ENCODE measurements at places on chromosomes 6 and 20.

GRCh38 chr20:13670160-13670559 lies 31.4 kb upstream of the TASP1 start:
- no peak overlapping the region for H3K27ac ChIP-seq
- H3K4me3 ChIP-seq: no peak overlapping the region
- no peak for DNase-seq
- no peaks in the 10 kb centered on the region for H3K27me3 ChIP-seq
- no peaks in the 10 kb centered on the region for H3K4me1 ChIP-seq

- H3K4me3 ChIP-seq: no peak overlapping the region
- H3K36me3 ChIP-seq: no peaks in the 10 kb centered on the region
- H3K27me3 ChIP-seq: peaks cover 38% of the 10 kb centered on the region
- no peak for DNase-seq
These were observed 35.7 kb upstream of the CDH22 start for GRCh38 chr20:46343975-46344357.

- H3K27me3 ChIP-seq: no peaks in the 10 kb centered on the region
- no peak overlapping the region for H3K4me3 ChIP-seq
- peaks cover 20% of the 10 kb centered on the region for H3K4me1 ChIP-seq
- no peaks in the 10 kb centered on the region for H3K36me3 ChIP-seq
These were observed 26.6 kb downstream of the RIN2 start for GRCh38 chr20:19784511-19785172.

- DNase-seq: no peak
- no peak overlapping the region for H3K4me3 ChIP-seq
- H3K27ac ChIP-seq: no peak overlapping the region
- no peaks in the 10 kb centered on the region for H3K36me3 ChIP-seq
- no peaks in the 10 kb centered on the region for H3K4me1 ChIP-seq
These were observed 129.7 kb upstream of the PHACTR1 start for GRCh38 chr6:12586721-12587480.

- no peaks in the 10 kb centered on the region for H3K4me1 ChIP-seq
- no peak overlapping the region for H3K4me3 ChIP-seq
- no peaks in the 10 kb centered on the region for H3K36me3 ChIP-seq
These were observed 267.7 kb upstream of the FOXQ1 start for GRCh38 chr6:1044040-1044836.

DNA sequence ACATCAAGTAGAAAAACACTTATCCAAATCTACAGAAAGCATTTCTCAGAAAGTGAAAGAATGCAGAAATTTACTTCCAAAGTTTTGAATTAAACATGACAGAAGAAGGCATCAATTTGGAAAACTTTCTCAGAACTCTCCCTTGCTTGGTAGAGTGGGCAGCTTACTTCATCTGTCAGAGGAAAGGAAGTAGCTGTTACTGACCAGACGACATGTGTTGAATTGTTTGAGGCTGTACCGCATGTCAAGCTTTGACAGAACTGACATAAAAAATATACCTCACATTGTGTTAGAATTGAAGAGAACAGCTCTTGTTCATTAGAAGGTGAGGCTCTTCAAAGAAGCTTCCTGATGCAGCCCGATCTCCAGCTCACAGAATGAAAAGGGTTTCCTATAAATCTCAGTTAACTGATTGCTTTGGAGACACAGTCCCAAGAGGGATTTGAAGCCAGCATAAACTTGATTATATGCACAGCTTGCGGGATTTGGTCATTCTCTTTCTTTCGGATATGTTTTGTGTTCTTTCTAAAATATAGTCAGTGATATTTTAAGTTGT lies 190.7 kb downstream of the PLCB1 start:
- no peak for DNase-seq
- H3K27me3 ChIP-seq: no peaks in the 10 kb centered on the region
- no peak overlapping the region for H3K4me3 ChIP-seq
- H3K36me3 ChIP-seq: no peaks in the 10 kb centered on the region

DNA sequence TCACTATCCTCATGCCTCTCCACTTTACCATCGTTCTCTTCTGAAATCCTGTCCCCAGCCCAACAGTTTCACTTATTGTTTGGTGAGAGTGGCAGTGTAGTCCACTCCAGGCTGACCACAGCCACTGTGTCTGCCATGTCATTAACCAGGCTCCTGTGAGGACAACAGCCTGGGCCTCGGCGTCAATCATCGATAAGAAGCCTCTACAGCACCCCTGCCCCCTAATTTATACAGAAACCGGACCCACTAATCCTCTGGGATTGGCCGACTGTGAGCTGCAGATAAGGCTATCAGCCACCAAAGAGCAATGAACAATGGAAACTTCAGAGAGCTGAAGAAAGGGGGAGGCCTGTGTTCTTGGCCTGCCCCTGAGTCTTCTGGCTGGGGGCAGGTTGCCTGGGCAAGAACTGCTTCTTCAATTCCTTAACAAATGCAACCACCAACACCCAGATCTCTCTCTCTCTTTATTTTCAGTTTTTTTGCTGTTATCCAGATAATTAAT lies 3.4 kb downstream of the EGFL8 start:
- H3K4me3 ChIP-seq: no peak overlapping the region
- H3K4me1 ChIP-seq: peaks cover under 1% of the 10 kb centered on the region
- no peaks in the 10 kb centered on the region for H3K27me3 ChIP-seq
- peaks cover 33% of the 10 kb centered on the region for H3K36me3 ChIP-seq

DNA sequence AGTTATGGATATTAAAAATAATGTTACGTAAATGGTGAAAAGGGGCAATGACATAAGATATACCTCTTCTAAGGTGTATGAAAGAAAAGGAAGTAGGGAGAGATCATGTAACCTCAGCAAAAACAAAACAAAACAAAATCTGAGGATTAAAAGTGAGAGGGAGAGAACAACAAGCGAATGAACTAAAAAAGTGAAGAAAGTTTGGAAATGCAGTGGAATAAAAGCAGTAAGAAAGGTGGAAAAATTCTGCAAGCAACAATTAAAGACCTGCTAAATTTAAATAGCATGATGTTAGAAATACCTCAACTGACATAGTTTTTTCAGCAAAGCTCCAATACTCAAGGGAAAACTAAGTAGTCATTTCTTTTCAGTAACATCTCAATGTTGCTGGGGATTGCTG lies 48.0 kb downstream of the PHIP start:
- peaks cover 2% of the 10 kb centered on the region for H3K4me1 ChIP-seq
- H3K27me3 ChIP-seq: no peaks in the 10 kb centered on the region
- no peak overlapping the region for H3K4me3 ChIP-seq

- no peak overlapping the region for H3K4me3 ChIP-seq
- H3K27ac ChIP-seq: no peak overlapping the region
- H3K36me3 ChIP-seq: no peaks in the 10 kb centered on the region
These were observed 7.1 kb downstream of the FHL5 start for GRCh38 chr6:96570053-96570452.

DNA sequence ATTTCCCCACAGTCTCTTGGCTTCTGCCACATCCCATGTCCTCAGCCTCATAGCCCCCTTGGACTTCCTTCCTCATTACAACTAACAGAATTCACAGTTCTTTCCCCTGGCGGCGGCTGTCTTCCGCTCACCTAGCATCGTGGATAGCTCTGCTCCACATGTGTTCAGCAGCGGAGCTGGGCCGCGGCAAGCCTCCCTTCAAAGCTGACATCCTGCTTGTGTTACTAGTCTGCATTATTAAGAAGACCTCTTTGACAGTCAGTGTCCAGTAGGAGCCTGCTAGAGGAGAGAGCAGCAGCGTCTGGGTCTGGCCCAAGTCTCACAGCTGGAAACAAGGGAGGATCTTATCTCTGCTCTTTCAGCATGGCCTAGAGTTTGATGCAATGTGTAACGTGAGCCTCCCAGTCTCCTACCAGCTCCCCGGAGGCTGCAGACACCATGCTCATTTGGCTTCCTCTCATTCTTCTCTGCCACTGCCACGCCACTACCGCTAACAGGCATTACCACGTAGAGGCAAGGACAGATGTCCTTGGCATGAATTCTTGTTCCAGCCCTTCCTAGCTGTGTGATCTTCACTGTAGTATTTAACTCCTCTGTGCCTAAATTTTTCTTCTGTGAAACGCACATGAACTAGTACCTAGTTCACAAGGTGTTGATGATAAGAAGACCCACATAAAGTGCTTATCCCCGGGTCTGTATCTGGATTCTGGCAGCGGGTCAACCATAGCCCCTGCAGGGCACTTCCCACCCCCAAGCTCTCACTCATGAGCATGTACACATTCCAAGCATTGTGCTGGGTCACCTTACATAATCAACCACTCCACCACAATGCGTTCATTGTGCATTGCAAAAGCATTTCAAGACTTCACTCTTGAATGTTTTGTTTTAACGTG lies 107.1 kb upstream of the BACH2 start:
- H3K36me3 ChIP-seq: no peaks in the 10 kb centered on the region
- peak; percentile 88 for DNase-seq
- H3K27ac ChIP-seq: no peak overlapping the region

DNA sequence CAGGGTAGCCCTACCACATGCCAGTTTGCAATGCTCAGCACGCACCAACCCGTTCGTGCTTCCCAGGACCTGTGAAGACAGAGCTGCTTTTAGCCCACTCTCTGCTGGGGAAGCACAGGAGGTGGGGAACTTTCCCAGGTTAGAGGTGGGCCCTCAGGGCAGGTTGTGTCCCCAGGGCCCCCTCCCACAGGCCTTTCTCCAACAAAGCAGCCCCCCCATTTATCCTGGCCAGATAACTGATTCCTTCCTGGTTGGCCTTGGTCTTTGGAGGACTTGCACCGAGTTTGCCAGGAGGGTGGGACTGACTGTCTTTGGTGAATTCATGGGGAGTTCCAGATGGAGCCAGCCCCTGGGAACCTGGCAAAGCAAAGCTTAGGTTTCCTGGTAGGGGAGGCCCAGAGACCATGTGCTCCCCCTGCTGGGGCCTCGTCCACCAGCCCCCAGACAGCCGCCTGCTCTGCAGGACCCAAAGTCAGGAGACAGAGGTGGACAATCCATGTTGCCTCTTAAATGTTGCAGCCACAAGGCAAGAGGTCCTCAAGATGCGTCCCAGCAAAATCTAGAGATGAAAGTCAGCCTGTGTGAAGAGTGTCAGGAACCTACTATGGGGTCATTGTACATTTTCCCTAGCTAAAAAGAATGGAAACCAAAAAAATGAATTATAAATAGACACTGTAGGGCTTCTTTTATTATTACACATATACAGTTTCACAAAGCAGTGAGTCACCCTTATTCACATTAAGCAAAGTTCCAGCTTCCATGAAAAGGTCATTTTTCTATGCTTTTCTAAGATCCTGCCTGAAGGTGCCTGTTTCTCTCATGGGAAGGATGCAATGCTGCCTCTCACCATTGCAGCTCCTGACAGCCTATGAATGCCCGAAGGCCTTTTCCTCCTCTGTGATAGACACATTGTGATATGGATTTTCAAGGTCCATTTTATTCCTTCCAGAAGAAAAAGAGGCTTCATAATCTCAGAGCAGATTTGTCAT lies 497.8 kb downstream of the PREX1 start:
- H3K36me3 ChIP-seq: no peaks in the 10 kb centered on the region
- no peaks in the 10 kb centered on the region for H3K4me1 ChIP-seq
- no peak overlapping the region for H3K4me3 ChIP-seq
- H3K27me3 ChIP-seq: no peaks in the 10 kb centered on the region
- peak; percentile 28 for DNase-seq
- H3K27ac ChIP-seq: no peak overlapping the region

DNA sequence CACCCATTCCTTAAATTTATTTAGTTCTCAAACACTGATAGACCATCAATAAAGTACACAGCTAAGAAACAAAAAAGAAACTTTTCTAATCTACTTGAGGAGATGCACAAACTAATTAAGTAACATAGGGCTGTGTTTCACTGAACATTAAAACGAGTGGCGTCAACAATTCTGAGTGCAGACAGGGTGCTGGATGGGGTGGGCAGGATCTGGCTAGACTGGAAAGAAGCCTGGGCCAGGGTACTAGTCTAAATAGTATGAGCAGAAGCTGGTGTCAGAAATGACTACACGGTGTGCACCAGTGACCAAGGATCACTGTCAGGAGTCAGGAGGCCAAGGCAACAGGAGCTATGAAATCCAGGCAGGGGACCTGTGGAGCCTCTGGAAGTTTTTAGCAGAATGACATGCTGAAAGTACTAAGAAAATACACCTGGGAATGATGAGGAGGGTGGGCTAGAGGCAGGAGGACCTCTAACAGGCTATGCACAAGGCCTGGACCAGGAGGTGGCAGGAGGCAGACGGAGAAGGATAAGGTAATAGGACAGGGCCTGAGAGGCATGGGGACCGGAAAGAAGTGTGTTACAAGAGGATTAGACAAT lies 13.3 kb downstream of the ZBTB24 start:
- H3K27ac ChIP-seq: no peak overlapping the region
- DNase-seq: no peak
- H3K4me1 ChIP-seq: no peaks in the 10 kb centered on the region
- H3K4me3 ChIP-seq: no peak overlapping the region
- H3K27me3 ChIP-seq: no peaks in the 10 kb centered on the region
- H3K36me3 ChIP-seq: peaks cover 23% of the 10 kb centered on the region

- no peak overlapping the region for H3K27ac ChIP-seq
- H3K4me3 ChIP-seq: no peak overlapping the region
- H3K4me1 ChIP-seq: no peaks in the 10 kb centered on the region
- no peaks in the 10 kb centered on the region for H3K27me3 ChIP-seq
These were observed 7.4 kb downstream of the TBC1D20 start for GRCh38 chr20:454951-455350.

GRCh38 chr6:167737205-167737830 lies 89.4 kb upstream of the AFDN start:
- no peak for DNase-seq
- H3K27ac ChIP-seq: no peak overlapping the region

DNA sequence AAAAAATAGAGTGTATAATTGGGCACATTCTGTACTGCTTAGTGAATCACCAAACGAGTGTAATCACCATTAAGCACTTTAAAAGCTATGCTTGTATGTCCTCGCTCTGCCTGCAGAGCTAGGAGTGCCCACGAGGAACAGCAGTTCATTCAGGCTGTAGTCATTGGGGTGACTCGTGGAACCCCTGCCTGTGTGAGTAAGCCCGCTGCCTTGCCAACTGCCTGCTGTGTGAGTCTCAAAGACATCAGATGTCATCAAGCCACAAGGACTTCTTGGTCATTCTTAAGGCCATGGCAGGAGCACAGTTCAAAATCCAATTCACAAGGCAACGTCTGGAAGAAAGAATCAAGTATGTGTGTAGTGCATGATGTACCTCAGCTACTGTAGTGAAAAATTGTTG lies 60.4 kb downstream of the FOXO3 start:
- no peaks in the 10 kb centered on the region for H3K27me3 ChIP-seq
- H3K4me1 ChIP-seq: peaks cover 33% of the 10 kb centered on the region
- DNase-seq: peak; percentile 86
- no peaks in the 10 kb centered on the region for H3K36me3 ChIP-seq
- no peak overlapping the region for H3K4me3 ChIP-seq

GRCh38 chr6:154995254-154996015 lies at the start of gene TIAM2:
TSS of gene TIAM2 (plus strand) at chr6:154995315. CDS start at chr6:155129224, 133,909 bp downstream.
- no peaks in the 10 kb centered on the region for H3K4me1 ChIP-seq
- H3K27me3 ChIP-seq: peaks cover 2% of the 10 kb centered on the region
- H3K27ac ChIP-seq: no peak within 1 kb of the TSS
- peak within 1 kb of the TSS; percentile 79 for H3K4me3 ChIP-seq
- no peaks in the 10 kb centered on the region for H3K36me3 ChIP-seq

Measured in fibroblast of lung (primary cell).